ENCODE measurements at places on chromosomes 1 and 21.

- no peak for DNase-seq
Measured at GRCh38 chr1:70043804-70044203, 161.6 kb downstream of the LRRC40 start.

DNA sequence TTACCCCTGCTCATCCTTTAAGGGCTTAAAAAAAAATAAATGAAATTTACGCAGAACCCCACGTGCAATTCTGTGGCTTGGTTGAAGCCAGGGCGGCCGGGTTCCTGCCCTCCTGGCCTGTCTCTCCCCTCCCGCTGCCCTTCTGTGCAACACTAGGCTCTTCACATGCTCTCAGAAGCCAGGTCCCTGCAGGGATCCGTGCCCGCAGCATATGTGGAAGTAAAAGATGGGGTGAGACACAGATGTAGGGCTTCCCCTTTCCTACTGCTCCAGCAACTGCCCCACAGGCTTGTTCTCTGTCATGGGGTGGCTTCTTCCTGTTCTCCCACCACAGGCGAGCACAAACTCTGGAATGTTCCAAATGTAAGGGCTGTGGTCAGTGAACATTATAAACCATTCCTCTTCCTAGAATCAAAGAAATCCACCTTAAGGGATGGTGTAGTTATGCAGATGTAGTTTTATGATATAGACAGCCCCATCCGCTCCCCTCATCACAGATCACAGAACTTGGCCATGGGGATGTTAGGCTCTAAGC is 535.4 kb downstream of the KIF26B start:
- no peak for DNase-seq

GRCh38 chr1:151820940-151821339 is 10.7 kb downstream of the RORC start:
- DNase-seq: peak; percentile 52

DNA sequence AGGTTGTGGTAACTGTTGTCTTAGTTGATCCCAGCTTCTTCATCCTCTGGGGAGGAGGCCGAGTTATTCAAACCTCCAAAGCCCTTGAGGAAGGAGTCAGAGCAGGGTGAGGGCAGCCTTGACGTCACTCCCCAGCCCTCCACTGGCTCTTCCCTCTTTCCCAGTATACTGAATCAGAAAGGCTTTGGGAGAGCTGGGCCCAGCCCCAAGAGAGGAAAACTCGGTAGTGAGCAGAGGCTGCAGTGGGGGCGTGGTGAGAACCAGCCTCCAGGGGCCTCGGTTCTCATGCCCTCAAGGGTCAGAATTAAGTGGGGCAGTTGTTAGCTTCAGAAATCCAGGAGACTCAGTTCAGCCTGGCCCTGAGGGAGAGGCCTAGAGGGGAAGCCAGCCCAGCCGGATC is 1.8 kb upstream of the GJA4 start:
- DNase-seq: no peak

DNA sequence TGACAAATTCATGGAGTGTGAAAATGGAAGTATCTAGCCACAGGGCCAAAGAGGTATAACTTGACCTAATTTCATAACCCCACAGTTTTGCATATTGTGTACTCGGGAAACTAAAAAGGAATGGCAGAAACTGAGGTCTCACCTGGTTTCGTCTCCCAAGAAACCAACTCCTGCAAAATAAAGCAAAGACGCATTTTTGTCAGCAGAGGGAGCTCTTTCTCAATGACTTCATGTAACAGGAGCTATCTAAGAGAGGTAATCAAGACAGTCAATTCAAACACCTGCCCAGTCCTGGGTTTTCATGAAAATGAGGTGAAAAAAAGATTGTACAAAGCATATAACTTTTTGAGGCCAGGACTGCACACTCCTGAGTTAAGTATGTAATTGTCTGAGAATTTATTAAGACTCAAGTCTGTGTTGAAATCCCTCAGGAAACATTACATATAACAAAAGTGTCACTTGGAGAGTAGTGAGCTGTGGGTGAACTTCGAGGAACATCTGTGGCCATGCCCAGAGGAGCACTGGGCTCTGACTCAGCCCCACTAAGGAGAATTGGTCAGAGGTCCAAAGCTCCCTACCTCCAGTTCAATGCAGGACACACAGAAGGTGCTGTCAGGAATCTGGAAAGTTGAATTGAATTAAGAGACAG is 17.6 kb downstream of the FCRL4 start:
- peak; percentile 92 for DNase-seq

DNA sequence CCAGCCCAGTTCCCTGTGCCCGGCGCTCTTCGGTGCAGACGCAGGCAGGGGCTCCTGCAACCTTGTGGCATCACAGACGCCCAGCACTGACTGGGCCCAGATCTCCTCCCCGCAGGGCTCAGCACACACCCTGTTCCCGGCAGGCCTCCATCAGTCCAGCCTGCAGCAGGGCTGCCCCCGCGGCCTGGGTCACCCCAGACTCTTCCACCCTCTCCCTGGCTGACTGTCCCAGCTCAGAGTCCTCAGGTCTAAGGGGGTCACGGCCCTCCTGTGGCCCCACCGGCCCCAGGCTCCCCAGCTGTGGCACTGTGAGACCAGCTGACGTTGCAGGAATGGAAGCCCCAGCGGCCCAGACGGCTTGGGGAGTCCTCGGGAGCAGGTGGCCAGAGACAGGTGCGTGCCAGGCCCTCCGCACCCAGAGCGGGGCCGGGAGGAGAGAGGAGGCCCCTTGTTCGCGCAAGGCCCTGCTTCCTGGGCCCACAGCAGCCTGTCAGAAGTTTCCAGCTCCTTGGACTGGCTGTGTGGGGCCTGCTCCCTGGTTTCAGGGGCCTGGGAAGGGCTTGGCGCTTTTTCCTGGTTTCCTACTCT is 4.2 kb downstream of the B3GALT6 start:
- no peak for DNase-seq
